Femur (tissue), 1 donor: ENCODE measurements at places on chromosomes 5 and 9.

- no peak for DNase-seq
Observed at GRCh38 chr9:20684875-20685696, 1.0 kb downstream of the FOCAD start.

- no peak for DNase-seq
Observed at GRCh38 chr9:76921165-76921564, 15.3 kb upstream of the PRUNE2 start.

- no peak for DNase-seq
Observed at GRCh38 chr5:75617736-75618352, 6.6 kb downstream of the ANKDD1B start.

GRCh38 chr9:4794691-4795090 is 1.9 kb downstream of the RCL1 start:
- no peak for DNase-seq

GRCh38 chr9:123485216-123485615 is 129.2 kb downstream of the CRB2 start:
- DNase-seq = no peak

GRCh38 chr5:5494489-5495402 is 72.3 kb downstream of the ICE1 start:
- DNase-seq = peak; percentile 70

DNA sequence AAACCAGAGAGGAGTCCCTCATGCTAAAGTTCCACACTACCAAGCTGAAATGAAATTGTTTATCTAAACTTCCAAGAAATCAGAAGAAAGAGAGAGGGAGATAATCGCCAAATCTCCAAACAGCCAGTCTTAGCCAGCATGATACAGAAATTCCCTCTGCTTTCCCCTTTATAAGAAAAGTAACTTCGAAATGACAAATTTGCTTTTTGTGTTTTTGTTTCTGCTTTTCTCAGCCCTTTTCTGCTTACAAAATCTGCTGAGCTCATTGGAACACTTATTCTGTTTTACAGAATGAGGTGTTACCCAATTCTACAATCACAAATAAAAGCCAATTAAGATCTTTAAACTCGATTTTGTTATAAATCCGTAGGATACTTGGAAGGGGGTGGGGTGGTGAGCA is 72.9 kb downstream of the SFXN1 start:
- DNase-seq = no peak

- DNase-seq = no peak
Observed at GRCh38 chr5:59648949-59649921, 244.3 kb downstream of the PDE4D start.

GRCh38 chr9:19922476-19923118 is 133.8 kb upstream of the SLC24A2 start:
- peak; percentile 53 for DNase-seq

DNA sequence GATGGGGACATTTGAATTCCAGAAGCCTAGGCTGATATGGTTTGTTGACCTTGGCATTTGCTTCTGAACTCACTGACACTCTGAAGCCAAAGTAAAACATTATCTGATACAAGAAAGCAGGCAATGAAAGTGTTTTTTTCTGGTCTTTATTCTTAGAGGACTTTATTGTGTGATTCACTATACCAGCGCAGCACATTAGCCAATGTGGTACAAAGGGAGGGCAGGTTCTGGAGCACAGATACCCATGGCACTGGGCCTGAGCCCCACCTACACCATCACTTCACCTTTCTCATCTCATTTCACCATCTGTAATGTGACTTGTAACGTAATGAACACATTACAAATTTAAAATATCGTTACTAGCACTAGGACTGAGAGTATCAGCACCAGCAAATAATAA is 89.7 kb upstream of the ZNF366 start:
- no peak for DNase-seq

- no peak for DNase-seq
Observed at GRCh38 chr5:15116996-15117395, 245.4 kb upstream of the ANKH start.

DNA sequence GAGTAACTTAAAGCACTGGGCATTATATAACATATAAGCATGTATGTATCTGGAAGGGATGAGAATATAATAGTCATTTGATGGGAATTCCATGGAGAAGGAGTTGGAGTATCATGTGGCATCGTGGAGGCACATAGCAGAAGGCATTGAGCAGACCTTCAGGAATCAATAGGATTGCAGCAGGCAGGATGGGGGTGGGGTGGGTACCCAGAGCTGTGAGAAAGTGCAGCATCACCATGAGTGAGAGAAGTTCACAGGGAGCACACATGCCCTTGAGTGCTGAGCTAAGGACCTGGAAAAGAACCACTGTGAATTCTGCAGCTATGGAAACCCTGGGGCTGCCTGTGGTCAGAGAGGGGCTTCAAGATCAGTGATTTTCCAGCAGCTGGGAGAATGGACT is 57.3 kb downstream of the MED10 start:
- DNase-seq = no peak

DNA sequence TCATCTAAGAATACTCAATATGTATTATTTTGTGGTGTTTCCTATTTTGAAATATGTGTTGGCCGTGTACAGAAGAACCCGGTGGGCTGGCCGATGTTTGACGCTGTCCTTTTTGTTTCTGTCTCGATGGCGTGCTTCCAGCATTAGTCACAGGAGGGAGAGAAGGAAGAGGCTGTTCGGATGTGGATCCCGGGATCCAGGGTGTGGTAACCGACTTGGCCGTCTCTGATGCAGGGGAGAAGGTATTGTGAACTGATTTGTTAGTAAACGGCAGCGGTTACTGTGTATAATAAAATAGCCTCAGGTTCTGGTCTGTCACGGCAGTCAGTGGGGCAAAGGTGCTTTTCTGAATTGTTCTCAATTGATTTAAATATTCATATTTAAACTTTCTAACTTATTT is 275.0 kb downstream of the ARHGEF28 start:
- no peak for DNase-seq

GRCh38 chr9:237141-237857 is 22.6 kb downstream of the DOCK8 start:
- no peak for DNase-seq

- no peak for DNase-seq
Observed at GRCh38 chr9:93057703-93058354, 672 bp upstream of the SUSD3 start.

DNA sequence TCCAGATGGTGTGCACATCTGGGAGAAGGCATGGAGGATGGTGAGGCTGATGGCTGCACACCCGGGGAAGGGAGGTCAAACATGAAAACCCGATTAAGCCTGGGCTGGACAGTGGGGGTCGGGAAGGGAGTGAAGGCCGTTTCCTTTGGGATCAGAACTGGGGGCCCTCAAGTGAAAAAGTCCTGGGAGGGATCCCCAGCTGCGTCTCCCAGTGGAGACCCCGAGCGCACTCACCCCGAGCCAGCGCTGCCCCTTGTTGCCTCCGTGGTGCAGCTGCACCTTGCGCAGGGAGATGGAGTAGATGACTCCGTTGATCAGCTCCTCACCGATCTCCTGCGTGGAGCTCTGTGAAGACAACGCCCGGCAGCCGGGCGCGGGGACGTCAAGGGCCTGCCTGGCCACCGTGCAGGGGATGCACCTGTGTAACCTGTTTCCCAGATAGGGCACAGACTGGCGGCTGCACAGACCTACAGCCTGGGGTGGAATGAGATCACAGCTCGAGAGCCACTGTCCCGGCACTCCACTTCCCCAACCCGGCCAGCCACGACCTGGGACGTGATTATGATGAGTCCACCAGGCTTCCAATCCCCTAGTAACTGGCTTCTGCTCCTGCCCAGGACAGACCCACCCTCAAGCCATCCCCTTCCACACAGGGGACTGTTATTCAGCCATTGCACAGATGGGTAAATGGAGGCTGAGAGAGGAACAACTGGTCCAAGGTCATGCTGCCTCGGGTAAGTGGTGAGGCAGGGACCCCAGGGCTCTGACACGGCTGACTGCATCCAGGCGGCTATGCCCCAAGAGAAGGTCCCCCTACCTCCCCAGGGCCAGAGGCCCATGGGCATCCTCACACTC is 9.0 kb downstream of the RALGDS start:
- peak; percentile 13 for DNase-seq

GRCh38 chr5:128213340-128213739 is 129.8 kb downstream of the SLC12A2 start:
- peak; percentile 75 for DNase-seq

- DNase-seq = no peak
Observed at GRCh38 chr9:134775081-134775951, 105.3 kb upstream of the FCN2 start.

GRCh38 chr5:137016783-137017324 is 482.3 kb downstream of the SPOCK1 start:
- DNase-seq = no peak

DNA sequence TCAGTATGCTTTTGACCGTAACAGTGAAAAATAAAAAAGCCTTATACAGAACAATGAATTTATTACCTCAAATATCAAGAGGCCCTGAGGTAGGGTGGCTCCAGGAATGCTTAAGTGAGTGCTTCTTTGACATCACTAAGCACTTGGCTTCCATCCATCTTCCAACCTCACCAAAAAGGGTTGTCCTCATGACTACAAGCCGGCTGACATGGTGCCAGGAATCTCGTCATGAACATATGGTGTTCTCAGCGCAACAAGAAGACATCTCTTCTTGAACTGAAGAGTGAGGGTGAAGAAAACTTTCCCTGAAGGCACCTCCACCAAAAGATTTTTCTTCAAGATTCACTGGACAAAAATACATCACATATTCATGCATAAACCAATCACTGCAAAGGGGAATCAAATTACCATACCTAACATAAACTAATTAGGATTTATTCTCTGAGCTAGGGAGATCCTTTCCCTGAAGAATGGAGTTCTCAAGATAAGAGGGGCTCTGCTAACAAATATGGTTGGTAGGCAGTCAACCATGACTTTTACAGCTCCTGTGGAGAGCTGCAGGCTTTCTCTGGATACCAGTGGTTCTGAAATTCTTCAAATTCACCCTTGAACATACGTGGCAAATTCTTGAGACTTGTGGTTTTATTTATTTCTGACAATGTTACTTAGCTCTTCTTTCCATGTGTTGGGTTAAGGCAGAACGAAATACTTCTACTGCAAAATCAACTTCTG is 49.5 kb downstream of the AGXT2 start:
- DNase-seq = peak; percentile 27

DNA sequence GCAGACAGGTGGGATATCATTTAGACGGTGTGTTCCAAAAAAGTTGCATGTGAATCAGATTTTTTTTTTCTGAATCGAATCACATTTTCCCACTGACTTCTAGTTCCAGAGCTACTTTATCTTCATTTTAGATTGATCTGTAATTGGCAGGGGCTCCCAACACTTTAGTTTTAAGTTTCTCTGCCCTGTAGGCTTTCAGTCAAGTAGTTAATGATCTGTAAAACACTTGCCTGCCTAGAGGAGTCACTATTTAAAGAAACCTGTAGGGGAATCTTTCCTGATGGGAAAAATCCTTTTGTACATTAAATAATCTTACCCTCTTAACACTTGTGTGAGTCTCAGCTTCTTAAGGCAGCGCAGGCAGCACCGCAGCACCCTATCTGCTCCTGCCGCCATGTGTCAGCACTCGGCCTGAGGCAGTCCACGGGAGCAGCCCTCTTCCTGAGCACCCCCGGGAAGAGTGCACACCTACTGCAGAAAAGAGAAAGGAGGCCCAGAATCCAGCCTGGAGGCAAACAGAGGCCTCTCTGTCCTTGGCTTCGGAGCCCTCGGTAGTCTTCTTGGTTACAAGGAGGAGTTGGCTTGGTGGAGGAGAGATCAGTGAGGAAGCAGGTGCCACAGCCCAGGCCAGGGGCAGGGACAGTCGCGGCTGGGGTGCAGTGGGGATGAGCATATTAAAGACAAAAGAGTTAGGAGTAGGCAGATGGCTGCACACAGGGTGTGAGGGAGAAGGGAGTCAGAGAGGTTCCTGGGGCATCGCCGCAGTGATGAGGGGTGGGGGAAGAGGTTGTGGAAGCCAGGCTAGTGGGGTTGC is 209.3 kb downstream of the GAPVD1 start:
- no peak for DNase-seq

GRCh38 chr5:170339780-170340167 is 42.2 kb upstream of the LCP2 start:
- no peak for DNase-seq

DNA sequence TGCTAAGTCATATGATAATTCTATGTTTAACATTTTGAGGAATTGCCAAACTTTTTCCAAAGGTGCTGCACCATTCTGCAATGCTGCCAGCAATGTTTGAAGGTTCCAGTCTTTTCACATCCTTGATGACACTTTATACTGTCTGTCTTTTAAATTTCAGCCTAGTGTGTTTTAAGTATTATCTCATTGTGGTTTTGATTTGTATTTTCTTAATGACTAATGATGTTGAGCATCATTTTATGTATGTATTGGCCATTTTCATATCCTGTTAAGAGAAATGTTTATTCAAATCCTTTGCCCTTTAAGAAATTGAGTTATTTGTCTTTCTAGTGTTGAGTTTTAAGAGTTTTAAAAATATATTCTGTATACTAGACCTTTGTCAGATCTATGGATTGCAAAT is 5.0 kb upstream of the TEX48 start:
- DNase-seq = no peak

DNA sequence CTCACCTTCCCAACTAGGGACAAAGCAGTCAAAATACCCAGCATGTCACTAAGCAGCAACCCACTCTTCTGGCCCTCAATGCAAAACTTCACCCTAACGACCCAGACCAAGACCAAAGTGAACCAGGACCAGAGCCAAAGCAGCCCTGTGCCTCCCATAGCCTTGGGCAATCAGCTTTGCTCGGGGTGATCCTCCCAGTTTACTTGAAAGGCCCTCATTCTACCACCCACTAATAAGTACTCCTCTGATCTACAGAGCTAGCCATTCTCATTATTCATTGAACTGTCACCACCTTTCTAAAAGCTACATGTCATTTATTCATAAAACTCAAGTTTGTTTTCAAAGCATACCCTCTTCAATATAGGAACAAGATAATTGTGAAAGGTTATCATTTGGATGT is 221.0 kb downstream of the FRMD3 start:
- DNase-seq = no peak

GRCh38 chr9:36959681-36960574 is 74.1 kb downstream of the PAX5 start:
- no peak for DNase-seq

- DNase-seq = no peak
Observed at GRCh38 chr5:149403923-149404745, 25.0 kb upstream of the IL17B start.

- no peak for DNase-seq
Observed at GRCh38 chr5:157682257-157682656, 10.9 kb downstream of the C5orf52 start.

DNA sequence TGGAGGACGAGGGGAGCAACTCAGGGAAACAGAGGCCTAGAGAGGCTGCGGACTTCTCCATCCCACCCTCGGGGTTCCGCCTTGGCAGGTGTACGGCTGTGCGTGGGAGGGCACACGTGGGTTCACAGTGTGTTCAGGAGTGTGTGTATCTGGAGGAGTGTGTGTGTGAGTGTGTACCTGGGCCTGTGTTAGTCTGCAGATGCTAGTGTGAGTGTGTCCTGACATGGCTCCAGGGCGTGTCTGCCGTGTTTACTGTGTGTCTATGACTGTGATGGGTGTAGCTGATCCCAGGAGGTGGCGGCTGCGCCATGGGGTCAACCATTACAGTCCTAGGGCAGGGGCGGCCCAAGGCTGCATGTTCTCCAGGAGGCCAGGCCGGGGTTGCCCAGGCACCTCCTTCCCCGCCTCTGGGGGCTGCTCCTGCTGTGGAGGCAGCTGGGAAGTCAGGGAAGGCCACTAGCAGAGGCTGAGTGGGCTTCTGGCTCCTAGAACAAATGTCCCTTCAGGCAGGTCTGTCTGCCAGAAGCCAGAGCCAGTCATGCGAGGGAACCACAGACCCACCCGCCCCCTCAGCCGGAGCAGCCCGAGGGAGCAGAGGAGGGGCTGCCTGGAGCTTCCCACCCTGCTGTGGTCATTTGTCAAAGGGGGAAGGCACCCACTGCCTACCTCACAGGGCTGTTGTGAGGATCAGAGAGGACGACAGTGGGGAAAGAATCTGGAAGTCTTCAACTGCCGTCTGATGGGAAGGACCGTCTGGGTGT is 21.4 kb downstream of the CRB2 start:
- DNase-seq = no peak
